Retina (tissue), 1 donor: ENCODE measurements at places on chromosomes 5 and 9.

DNA sequence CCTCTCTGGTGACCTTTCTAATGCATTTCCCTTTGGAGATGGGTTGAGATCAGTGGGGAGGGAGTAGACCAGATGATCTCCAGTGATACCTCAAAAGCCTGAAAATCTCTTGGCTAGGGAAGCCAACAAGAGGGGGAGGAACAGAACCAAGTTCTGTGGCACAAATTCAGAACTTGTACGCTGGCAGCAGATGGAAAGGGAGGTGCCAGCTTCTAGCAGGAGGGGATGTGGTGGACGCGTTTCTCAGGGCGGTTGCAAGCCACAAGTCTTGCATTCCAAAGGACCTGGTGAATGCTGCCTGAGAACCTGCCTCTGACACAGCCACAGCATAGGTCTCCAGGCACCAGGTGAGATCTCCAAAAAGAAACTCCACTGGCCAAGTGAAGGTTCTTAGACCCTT is 13.4 kb downstream of the SLIT3 start:
- no peak for DNase-seq

GRCh38 chr9:72875221-72875620 is 77.6 kb downstream of the ALDH1A1 start:
- no peak for DNase-seq

- DNase-seq = no peak
Observed at GRCh38 chr5:147446523-147446922, 63.3 kb downstream of the DPYSL3 start.

- no peak for DNase-seq
Observed at GRCh38 chr9:78928625-78929405, 631.9 kb downstream of the PSAT1 start.

GRCh38 chr5:40866844-40867243 is 25.7 kb downstream of the CARD6 start:
- no peak for DNase-seq

DNA sequence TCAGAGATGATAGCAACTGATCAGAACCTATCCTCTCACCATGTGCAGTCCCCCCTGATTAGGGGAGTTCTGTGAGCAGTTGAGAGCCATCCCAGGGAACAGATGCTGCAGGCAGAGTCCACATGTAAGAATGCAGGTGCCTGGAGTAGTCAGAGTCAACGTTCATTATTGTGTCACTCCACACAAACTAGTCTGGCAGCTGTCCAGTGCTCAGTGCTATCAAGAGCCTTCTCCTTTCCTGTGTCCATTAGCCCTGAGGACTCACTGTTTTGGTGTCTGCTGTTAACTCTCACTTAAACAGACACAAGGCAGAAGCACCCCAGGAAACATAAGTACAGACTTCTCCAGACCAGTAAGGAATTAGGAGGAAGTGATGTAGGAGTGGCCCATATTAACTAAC is 2.5 kb downstream of the SH3TC2 start:
- DNase-seq = no peak

DNA sequence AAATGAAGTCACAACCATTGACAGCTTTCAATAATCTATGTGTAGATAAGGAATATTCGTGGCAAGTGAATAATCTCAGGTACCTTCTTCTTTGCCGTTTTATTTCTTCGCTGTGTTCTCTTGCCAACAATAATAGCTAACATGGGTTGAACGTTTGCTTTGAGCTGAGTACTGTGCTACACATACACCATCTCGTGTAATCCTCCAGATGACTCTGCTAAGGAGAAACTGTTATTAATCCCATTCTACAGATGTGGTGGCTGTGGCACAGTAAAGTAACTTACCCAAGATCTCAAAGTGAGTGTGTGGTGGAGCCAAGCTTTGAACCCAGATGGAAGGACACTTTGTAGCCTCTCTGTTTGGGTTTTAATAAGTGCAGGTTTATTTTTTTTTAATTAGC is 179.7 kb downstream of the C9orf152 start:
- DNase-seq = no peak

DNA sequence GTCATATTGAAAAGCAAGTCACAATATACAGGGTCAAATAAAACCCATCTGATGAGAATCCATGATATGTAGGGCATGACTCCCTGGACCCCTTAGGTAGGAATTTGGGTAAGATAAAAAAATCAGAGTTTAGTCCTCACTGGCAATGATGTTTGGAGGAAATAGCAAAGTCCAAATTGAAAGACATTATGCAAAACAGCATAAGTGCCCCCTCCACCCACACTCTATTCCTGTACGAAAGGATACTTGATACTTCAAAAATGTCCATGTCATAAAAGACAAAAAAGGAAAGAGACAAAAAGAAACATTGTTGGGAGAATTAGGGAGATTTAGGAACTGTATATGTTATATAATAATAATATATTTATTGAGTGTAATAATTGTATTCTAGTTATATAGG is 96.1 kb upstream of the RASGRF2 start:
- no peak for DNase-seq

GRCh38 chr9:70013598-70014196 is 30.0 kb upstream of the MAMDC2 start:
- no peak for DNase-seq

GRCh38 chr5:133316346-133317343 is 264.8 kb downstream of the HSPA4 start:
- DNase-seq = no peak

- no peak for DNase-seq
Observed at GRCh38 chr5:17373814-17374556, 124.0 kb upstream of the TAF11L2 start.

DNA sequence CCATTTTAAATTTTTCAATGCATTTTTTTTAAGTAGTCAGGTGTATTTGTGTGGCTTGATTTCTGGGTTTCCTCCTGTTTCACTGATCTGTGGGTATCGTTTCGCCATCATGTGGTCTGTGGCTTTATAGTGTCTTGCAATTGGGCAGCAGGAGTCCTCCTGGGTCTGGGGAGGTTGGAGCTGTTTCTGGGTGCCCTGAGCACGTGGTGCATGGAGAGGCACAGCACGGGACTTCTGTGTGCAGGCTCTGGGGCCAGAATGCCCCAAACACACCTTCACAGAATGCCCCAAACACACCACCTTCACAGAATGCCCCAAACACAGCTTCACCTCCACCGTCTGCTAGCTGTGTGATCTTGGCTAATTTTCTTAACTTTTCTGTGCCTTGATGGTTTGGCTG is 82.6 kb upstream of the COL5A1 start:
- DNase-seq = no peak

DNA sequence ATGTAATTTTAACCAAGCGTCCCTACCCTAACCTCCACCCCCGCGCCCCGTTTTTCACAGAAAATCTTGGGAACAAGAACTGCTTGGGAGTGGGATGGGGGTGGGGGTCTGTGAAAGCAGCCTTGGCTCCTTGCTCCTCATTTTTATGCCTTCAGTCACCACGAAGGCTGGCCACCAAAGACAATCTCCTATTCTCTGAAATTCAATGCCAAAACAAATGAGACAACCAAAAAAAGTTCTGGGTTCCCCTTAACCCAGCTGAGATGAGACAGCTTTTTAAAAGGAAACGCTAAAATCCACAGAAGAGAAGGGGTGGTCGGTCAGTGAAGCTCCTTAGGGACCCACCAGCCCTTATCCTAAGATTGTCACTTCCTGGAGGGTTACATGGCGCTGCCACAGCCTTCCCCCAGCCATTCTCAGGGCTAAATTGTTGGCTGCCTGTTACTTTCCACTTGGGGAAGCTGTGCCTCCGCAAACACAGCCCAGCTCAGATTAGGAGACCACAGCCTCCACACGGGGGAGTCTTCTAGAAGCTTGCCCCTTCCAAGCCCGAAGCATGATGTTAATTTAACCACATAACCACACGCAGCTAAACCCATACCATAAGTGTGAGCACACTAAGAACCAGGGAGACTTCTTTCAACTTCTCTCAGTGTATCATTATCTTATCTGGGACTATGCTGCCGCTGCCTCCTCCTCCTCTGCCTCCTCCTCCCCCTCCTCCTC is 136.3 kb downstream of the FOXD1 start:
- peak; percentile 56 for DNase-seq

- no peak for DNase-seq
Observed at GRCh38 chr5:7087719-7088297, 308.1 kb upstream of the ADCY2 start.

DNA sequence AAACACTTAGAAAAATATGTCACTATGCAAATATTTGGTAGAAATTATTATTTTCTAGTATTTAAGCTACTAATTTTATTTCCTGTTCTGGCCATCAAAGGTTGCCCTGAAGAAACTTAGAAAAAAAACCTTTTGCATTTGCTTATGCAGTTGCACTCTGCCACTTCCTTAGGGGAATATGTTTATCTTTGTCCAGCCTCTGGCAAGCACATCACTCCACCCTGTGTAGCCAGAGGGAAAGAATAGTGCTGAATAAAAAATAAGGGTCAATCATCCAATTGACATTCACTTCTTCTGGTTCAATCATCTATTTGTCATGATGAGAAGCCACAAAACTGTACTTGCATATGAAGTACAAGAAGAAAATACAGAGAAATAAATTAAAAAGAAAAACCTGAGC is 72.8 kb downstream of the CETN3 start:
- DNase-seq = no peak

DNA sequence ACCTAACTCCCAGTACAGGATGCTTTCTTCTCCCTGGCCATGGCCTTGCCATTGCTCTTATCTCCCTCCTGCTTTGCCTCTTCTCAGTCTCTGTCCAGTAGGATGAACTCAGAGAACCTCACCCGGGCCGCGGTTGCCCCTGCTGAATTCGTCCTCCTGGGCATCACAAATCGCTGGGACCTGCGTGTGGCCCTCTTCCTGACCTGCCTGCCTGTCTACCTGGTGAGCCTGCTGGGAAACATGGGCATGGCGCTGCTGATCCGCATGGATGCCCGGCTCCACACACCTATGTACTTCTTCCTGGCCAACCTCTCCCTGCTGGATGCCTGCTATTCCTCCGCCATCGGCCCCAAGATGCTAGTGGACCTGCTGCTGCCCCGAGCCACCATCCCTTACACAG is at the start of gene OR5C1:
Gene OR5C1 (plus strand): TSS at position 103 of the 400 bp plus-strand sequence. CDS start 0 bp downstream, at position 103.
- DNase-seq = no peak

- DNase-seq = no peak
Observed at GRCh38 chr9:128033609-128034008, 33.5 kb downstream of the NAIF1 start.

DNA sequence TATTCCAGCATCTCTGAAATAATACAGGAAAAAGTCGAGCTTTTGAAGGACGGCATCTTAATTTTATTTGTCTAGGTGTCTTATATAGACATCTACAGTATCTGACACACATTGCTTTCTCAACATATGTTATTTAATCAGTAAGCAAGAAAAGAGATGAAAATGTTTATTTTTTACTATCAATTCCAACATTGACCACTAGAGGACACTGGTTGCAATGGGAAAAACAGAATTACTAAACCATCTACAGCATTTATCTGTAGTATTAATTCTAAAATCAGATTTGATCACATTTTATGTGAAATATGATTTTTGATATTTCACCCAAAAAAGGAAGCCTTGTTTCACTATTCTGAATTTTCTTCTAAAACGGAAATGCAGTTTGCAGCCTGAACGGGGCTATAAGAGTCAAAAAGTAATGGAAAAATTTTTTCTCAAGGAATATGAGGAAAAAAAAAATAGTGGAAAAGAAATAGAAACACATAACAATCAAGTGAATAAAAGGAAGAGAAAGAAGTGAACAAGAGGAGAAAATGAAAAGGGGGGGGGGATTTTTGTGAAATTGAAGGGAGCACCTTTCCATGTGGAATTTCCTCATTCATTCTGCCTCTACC is 98.6 kb downstream of the OSTF1 start:
- no peak for DNase-seq
